ENCODE measurements at places on chromosomes 3 and 15.

DNA sequence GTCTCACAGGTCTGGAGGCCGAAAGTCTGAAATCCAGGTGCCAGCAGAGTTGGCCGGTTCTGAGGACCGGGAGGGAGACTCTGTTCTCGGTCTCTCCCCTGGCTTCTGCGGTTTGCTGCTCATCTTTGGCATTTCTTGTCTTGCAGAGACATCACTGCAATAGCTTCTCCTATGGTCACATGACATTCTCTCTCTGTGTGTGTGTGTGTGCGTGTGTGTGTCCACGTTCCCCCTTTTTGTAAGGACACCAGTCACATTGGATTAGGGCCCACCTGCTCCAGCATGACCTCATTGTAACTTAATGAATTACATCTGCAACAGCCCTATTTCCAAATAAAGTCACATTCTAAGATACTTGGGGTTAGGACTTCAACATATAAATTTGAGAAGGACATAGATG lies 12.4 kb upstream of the ATP10A start:
- DNase-seq, result no peak

- DNase-seq, result no peak
Observed at GRCh38 chr3:73580343-73580742, 44.4 kb downstream of the PDZRN3 start.

DNA sequence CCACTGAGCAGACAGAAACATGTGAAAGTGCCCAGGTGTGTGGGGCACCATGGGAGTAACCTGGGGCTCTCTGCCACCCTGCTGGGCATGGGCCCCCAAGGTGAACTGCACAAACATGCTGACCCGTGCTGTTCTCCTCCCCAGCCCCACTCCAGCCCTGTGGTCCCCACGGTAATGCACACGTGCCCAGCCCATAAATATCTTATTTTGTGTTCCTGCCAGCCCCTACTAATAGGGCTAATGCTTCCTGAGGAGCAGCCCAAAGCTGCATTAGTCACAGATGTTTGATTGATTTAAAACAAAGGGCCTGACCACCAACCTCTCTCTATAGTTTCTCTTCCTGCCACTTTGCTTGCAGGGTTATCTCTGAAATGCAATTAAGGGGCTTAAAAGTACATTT lies 95.4 kb downstream of the ABHD5 start:
- DNase-seq, result no peak

DNA sequence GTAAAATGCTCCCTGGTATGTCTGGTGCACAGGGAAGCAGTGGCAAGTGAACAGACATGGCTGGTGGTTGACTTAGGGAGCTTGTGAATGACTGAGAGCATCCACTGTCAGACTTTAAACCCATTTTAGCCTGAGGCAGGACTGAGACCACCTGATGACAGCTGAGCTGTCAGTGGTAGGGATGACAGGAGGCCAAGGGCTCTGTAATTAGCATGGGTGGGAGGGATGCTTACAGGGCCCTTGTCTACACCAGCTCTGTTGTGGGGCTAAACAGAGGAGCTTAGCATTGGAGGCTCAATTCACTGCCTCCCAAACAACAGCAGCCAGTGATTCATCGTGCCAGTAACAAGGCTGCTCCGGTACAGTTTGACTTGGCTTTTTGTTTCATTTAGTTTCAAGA lies 169.4 kb downstream of the CHST2 start:
- DNase-seq, result no peak

DNA sequence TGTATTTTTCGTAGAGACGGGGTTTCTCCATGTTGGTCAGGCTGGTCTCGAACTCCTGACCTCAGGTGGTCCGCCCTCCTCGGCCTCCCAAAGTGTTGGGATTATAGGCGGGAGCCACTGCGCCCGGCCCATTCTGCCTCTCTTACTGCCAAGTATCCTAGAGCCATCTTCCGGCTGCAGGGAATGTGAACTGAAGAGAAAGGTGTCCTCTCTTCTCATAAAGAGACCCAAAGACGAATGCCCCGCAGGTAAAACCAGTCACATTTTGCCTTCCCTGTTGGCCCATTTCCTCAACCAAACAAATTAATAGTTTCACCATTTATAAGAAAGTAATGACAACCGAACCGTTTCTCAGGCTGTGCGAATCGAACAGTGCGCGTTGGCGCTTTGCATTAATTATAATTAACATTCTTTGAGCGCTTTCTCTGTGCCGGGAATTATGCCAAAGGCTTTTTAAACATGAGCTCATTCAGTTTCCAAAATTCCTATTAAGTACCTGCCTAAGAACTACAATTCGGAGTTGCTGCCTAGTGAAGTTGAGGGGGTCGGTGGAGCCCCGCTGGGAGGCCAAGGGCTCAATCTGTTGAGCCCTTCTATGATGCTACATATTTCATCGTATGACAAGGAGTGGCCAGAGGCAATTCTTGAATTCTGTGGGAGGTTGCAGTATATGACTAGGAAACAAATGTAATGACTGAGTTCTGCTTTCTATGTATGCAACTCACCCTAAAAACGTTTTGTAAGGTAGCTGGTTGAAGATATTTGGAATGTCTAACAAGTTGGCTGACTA lies 819 bp upstream of the RPL24 start:
- no peak for DNase-seq

DNA sequence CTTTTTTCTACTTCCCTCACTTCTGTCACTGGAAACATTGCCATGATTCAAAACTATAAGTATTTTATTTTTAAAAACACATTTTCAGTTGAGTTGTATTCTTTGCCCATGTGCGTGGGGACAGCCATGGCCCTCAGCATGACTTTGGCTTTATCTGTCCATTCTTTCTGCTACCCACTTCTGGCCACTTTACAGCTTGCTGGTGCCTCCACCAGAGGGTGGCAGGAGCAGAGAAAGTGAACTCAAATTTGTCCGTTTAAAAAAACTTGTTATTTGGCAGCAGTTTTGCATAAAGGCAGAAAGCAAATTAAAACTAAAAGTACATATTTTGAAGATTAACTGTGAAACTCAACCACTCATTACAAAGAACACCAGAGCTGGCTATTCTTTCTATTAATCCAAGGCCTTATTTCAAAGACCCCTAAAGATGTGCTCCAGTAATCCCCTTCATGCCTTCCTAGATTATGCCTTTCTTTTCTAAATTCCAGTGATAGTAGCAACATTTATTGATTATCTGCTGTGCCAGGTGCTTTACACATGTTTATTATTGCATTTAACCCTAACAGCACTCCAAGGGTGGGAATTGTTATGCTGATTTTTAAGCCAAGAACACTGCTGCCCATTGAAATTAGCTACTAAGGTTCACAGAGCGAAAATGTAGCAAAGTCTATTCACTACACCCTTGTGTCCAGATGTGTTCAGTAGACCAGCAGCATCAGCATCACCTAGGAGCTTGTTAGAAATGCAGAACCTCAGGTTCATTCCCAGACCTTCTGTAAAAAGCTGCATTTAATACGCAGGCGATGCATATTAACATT lies 134.8 kb downstream of the THRB start:
- DNase-seq, result no peak
